CD4-positive, CD25-positive, alpha-beta regulatory T cell (primary cell): ENCODE measurements at places on chromosomes 12 and 14. TPM values are rescaled to one million over a fixed set of nuclear protein-coding genes. Genes with fewer than 3 reads are reported as not detected.

The TAC3 gene
- not detected for polyA plus RNA-seq

DNA sequence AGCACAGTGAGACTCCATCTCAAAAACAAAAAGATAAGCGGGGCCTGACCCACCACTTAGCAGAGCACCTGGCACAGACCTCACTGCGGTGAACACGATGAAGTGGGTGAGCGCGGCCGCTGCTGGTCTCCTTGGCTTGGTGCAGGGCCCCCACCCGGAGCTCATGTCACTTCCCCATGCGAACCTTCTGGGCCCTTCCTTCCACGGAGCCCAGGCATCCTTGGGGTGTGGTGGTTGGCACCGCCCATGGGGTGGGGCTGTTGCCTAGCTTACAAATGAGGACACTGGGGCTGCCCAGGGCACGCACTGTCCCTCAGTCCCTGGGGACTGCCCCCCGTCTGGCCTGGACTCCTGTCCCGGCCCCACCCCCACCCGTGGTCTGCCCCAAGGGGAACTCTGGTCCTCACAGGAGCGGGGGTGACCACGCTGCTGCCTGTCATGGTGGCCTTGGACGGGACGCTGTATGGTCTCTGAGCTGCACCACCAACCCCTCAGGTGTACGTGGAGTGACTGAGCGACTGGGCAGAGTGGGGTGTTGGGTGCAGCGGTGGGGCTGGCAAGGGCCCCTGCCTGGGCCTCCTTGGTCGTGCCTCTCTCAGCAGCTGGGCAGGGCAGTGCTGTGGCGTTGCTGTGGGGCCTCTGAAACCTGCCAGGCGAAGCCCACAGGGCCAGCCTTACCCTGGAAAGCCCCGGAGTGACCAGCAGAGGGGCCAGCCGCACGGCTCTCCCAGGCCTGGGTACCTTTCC is 15.3 kb downstream of the FBRSL1 start:
- H3K27me3 ChIP-seq = no peaks in the 10 kb centered on the region
- peak overlapping the region; percentile 5 for H3K27ac ChIP-seq
- no peak for DNase-seq
- no peak overlapping the region for H3K4me3 ChIP-seq

DNA sequence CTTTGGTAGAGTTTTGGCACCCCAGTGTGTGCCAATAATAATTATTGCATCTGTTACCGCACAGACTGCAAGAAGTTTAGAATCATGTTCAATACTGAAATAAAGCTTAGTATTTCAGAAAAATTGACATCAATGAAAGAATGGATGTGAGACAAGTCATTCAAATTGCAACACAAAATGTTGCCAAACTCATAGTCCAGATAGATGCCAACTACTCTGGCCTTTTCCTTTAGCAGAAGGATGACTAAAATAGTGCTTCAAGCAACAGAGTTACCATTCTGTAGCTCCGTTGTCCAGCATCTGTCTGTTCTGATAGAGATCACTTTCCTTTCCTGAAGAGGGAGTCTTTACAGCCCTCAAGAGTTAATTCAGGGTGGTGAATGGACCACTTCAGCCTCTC is 77.5 kb downstream of the LIN7A start:
- no peaks in the 10 kb centered on the region for H3K36me3 ChIP-seq
- no peaks in the 10 kb centered on the region for H3K4me1 ChIP-seq
- no peak for DNase-seq
- no peak overlapping the region for H3K4me3 ChIP-seq
- H3K27me3 ChIP-seq = no peaks in the 10 kb centered on the region

DNA sequence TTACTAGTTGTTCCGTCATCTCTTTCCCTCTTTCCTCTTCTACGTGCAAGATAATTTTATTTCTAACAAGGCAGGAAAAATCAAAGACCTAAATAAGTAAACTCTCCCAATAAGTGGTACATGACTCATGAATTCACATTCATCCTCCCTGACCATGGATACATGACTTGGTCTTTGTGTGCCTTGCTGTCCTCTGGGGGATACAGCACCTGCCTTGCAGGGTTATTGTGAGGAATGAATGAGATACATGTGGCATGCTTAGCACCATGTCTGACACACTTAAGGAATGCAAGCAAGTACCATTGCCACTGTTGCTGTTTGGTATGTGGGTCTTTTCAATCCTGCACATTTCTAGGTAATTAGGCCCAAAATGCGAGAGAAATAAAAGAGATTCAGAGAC is 208.4 kb downstream of the DPF3 start:
- H3K27me3 ChIP-seq = no peaks in the 10 kb centered on the region
- no peak overlapping the region for H3K27ac ChIP-seq
- H3K4me3 ChIP-seq = no peak overlapping the region
- no peaks in the 10 kb centered on the region for H3K4me1 ChIP-seq

- no peaks in the 10 kb centered on the region for H3K27me3 ChIP-seq
- no peak overlapping the region for H3K27ac ChIP-seq
- no peak overlapping the region for H3K4me3 ChIP-seq
- no peaks in the 10 kb centered on the region for H3K4me1 ChIP-seq
These were observed 98.1 kb downstream of the GAS2L3 start for GRCh38 chr12:100671396-100672074.

DNA sequence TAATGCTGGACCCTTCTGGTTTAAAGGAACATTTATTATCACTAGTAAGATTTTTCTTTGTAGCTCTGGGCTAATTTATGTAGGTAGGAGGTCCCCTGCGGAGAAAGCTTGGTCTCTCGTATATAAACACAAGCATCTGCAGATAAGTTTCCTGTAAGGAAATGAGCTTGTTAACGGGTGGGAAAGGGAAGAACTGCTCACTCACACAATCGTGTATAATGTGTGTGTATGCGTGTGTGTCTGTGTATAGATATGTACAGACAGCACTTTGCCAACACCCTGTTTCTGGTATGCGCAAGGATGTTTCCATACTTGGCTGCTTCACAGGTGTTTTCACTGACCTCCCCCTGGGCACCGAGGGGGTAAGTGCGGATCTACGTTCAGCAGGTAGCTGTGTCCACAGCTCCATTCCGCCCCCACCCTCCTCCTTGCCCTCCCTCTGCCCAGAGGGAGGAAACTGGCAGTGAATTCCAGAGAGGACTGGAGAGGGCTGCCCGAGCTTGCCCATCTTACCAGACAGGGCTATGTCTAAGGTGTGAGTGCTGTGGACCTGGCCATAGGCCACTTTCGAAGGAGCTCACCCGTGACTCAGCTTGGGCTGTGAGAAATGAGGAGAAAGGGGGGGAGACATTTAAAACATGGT is 65.2 kb downstream of the NINJ2 start:
- no peak for DNase-seq
- H3K27ac ChIP-seq = no peak overlapping the region
- no peaks in the 10 kb centered on the region for H3K27me3 ChIP-seq
- H3K4me1 ChIP-seq = no peaks in the 10 kb centered on the region

DNA sequence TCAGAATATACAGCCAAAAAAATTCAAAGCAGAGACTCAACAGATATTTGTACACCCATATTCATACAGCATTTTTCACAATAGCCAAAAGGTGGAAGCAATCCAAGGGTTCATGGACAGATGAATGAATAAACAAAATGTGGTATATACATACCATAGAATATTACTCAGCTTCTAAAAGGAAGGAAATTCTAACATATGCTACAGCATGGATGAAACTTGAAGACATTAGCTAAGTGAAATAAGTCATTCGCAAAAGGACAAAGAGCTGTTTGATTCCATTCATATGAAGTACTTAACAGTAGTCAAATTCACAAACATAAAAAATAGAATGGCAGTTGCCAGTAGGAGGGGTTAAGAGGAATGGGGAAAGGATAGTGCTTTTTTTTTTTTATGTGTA is 91.8 kb upstream of the ARID2 start:
- H3K4me1 ChIP-seq = no peaks in the 10 kb centered on the region
- H3K4me3 ChIP-seq = no peak overlapping the region
- H3K27me3 ChIP-seq = no peaks in the 10 kb centered on the region
